ENCODE measurements at places on chromosomes 11 and 22. TPM values are rescaled to one million over a fixed set of nuclear protein-coding genes. Genes with fewer than 3 reads are reported as not detected.

GRCh38 chr11:100684101-100685065, 2.7 kb upstream of the ARHGAP42 start:
- H3K4me1 ChIP-seq = peaks cover 58% of the 10 kb centered on the region
- no peaks in the 10 kb centered on the region for H3K27me3 ChIP-seq
- no peaks in the 10 kb centered on the region for H3K36me3 ChIP-seq
- no peak for DNase-seq
- no peak overlapping the region for H3K27ac ChIP-seq

DNA sequence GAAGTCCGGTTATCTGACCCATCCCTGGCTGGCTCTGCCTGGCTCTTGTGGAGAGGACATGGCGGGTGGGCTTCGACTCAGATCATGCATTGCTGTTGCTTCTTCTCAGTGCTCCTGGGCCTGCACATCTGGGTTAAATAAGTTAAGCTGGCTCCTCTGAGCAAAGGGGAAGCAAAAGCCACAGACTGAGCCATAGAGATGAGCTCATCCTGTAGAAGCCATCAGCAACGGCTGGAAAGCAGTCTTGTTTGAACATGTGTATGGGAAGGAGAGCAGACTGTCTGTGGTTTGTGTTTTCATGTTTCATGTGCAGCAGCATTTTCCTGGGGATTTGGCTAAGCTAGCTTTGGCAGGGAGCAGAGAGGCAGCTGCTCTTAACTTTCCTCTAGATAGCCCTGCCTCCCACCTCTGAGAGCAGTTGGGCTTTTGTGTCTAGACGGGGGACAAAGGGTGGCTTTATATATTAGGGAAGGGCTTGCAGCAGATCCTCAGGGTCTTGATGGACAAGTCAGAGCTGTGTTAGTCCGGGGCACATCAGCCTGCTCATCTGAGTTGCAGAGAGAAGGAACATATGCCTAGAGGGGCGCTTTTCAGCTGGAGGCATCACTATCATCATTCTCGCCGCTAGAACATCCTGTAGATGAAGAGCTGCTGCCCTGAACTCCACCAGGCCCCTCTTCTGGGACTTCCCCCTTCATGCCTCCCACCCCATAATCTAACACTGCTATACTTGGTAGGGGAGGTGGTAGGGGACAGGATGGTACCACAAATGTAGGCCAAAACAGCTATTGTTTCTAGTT, 14.9 kb downstream of the DCPS start:
- peak overlapping the region; percentile 1 for H3K4me3 ChIP-seq
- H3K36me3 ChIP-seq = peaks cover 16% of the 10 kb centered on the region
- peak overlapping the region; percentile 29 for H3K27ac ChIP-seq
- peaks cover 27% of the 10 kb centered on the region for H3K4me1 ChIP-seq
- no peaks in the 10 kb centered on the region for H3K27me3 ChIP-seq
- DNase-seq = no peak

DNA sequence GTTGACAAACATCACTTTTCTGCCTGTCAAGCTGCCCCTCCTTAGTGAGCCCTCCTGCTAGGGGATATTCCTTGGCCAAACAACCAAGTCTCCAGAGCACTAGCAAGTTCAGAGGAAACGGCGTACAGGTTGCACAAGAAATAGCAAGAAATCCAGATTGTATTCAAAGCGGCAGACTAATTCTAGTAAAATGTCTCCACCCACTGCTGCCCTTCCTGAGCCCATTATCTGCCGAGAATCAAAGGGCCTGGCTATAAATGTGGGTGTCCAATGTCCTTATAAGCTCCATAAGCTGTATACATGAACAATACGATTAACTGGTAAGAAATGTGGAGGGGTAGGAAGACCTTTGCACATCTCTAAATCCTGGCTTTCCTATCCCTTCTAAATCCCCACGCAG, 44.0 kb upstream of the AKIP1 start:
- H3K4me1 ChIP-seq = peaks cover 41% of the 10 kb centered on the region
- H3K4me3 ChIP-seq = peak overlapping the region; percentile 45
- no peak overlapping the region for H3K27ac ChIP-seq
- no peaks in the 10 kb centered on the region for H3K27me3 ChIP-seq
- DNase-seq = no peak
- no peaks in the 10 kb centered on the region for H3K36me3 ChIP-seq

GGTLC3 gene
- total RNA-seq = not detected

SEZ6L gene
- 1.7 TPM for total RNA-seq

Data from neural crest cell (in vitro differentiated cells).